Tibial artery (tissue), 4 donors: ENCODE measurements at places on chromosomes 3 and 15.

DNA sequence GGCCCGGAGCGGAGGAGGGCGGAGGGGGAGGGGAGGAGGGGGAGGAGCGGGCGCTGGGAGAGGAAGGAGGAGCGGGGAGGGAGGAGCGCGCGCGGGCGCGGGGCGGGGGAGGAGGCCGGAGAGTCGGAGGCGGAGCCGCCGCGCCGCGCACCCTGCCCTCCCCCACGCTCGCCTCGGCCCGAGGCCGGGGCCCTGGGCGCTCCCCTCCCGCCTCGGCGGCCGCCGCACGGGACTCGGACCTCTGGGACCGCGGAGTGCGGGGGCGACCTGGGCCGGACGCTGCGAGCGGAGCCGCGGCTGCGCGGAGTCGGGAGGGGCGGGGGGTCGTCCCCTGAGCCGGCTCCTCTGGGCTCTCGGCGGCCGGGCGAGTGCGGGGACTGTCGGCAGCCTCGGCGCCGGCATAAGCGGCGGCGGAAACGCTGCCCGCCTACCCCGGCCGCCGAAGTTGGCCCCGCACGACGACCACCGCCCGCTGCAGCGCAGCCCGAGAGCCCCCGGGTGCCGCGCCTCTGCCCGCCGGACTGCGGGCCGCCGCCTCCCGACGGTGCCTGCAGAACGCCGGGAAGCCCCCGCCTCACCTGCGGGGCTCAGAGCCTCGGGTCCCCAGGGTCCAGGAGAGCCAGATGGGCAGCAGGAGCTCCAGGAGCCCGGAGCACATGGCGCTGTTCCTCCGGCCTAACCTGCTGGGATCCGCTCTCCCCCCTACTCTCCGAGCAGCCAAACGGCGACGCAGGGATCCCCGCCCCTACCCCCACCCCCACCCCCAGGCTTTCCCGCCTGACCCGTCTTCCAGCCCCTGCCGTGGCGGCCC is 406 bp upstream of the GABRB3 start:
- DNase-seq = no peak
- H3K27me3 ChIP-seq = peaks cover 48% of the 10 kb centered on the region
- no peak overlapping the region for H3K27ac ChIP-seq

DNA sequence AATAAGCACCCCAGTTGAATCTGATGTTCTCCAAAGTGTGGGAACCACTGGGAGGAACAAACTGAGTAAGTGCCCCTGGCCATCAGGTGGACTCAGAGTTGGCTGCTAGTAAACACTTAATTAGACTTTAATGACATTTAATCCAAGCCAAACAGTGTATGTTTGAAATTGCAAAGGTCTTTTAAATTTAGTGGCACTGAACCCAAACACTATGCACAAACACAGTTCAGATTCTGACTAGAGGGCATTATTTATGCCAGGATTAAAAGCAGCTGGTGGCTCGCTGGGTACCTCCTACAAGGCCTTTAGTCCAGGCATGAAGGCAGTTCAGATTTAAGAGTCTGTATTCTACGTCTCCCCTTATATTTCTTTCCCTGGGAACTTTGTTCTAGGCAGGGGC is 264.8 kb downstream of the CLSTN2 start:
- no peaks in the 10 kb centered on the region for H3K4me1 ChIP-seq
- no peak overlapping the region for H3K4me3 ChIP-seq
- DNase-seq = no peak
- no peaks in the 10 kb centered on the region for H3K36me3 ChIP-seq

- H3K4me3 ChIP-seq = no peak overlapping the region
- H3K4me1 ChIP-seq = no peaks in the 10 kb centered on the region
- H3K36me3 ChIP-seq = peaks cover 4% of the 10 kb centered on the region
- H3K27ac ChIP-seq = no peak overlapping the region
- no peak for DNase-seq
Observed at GRCh38 chr3:146065573-146066006, 95.4 kb downstream of the PLOD2 start.

GRCh38 chr15:57403017-57403416 is 26.7 kb downstream of the CGNL1 start:
- no peak overlapping the region for H3K4me3 ChIP-seq
- no peak for DNase-seq
- no peaks in the 10 kb centered on the region for H3K4me1 ChIP-seq

DNA sequence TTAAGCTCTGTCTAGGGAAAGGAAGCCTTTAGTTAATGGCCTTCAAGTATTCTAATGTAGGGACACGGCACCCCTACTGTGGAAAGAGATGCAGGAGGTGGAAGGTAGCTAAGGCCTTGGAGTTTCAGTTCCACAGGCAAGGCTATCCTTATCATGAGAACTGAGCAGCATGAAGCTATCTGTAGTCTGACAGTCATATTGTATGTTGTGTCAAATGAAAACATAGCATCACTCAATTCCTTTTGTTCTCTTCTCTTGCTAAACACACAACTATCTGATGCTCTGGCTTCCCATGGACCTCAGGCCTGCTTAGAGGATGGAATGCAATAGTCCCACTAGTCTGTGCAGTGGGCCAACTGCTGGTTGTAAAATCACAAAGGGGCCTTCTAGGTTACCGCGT is 380.9 kb downstream of the FHIT start:
- no peaks in the 10 kb centered on the region for H3K27me3 ChIP-seq
- no peak overlapping the region for H3K27ac ChIP-seq
- H3K4me1 ChIP-seq = no peaks in the 10 kb centered on the region
- no peak for DNase-seq
- H3K36me3 ChIP-seq = no peaks in the 10 kb centered on the region

- no peak overlapping the region for H3K27ac ChIP-seq
- H3K4me3 ChIP-seq = no peak overlapping the region
- H3K4me1 ChIP-seq = no peaks in the 10 kb centered on the region
- H3K36me3 ChIP-seq = no peaks in the 10 kb centered on the region
Observed at GRCh38 chr3:46495901-46496456, 1.8 kb upstream of the RTP3 start.

DNA sequence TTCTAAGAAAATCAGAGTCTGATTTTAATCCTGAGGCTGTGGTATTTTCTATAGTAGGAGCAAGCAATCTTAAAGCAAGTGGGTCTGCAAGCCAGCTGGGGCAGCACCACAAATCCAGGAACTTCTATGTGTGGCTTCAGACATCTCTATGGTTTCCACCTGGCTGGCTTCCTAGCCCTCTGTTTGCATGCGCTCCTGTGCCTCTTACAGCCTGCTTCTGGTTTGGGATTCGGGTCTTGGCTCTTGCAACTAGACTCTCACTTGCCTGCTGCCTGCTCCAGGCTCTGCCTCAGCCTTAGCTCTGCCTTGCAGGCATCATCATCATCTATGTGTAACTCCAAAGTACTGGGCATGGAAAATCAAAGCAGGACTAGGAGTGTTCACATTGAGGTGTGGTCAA is 43.4 kb downstream of the MINDY4B start:
- H3K4me3 ChIP-seq = no peak overlapping the region
- no peak for DNase-seq
- no peak overlapping the region for H3K27ac ChIP-seq
- no peaks in the 10 kb centered on the region for H3K27me3 ChIP-seq
- H3K4me1 ChIP-seq = no peaks in the 10 kb centered on the region
- no peaks in the 10 kb centered on the region for H3K36me3 ChIP-seq
